PC-9 (cell line): ENCODE measurements at places on chromosomes 11 and 22. TPM values are rescaled to one million over a fixed set of nuclear protein-coding genes. Genes with fewer than 3 reads are reported as not detected.

- no peaks in the 10 kb centered on the region for H3K4me1 ChIP-seq
- DNase-seq = no peak
- H3K27ac ChIP-seq = no peak overlapping the region
- H3K36me3 ChIP-seq = no peaks in the 10 kb centered on the region
- H3K27me3 ChIP-seq = no peaks in the 10 kb centered on the region
Measured at GRCh38 chr11:36948460-36949127, 350.6 kb upstream of the RAG2 start.

DNA sequence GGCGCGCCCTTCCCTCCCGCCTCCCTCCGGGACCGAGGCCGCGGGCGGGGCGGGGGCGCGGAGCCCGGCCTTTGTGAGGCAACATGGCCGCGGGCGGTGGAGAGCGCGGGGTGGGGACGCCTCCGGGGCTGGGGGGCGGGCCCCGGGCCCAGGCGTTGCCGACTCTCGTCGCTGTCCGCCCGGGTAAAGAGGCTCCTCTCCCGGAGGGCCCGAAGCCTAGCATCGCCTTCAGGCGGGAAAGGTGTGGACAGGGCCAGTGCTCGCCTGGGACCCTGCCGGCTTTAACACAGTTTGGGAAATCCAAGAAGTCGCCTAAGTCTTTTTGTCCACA is 369 bp downstream of the DGCR8 start:
- peak overlapping the region; percentile 74 for H3K4me3 ChIP-seq
- H3K36me3 ChIP-seq = no peaks in the 10 kb centered on the region
- DNase-seq = no peak
- H3K27ac ChIP-seq = peak overlapping the region; percentile 50
- peaks cover 4% of the 10 kb centered on the region; the same call in 1 of the 2 replicates for H3K4me1 ChIP-seq
- no peaks in the 10 kb centered on the region for H3K27me3 ChIP-seq

DNA sequence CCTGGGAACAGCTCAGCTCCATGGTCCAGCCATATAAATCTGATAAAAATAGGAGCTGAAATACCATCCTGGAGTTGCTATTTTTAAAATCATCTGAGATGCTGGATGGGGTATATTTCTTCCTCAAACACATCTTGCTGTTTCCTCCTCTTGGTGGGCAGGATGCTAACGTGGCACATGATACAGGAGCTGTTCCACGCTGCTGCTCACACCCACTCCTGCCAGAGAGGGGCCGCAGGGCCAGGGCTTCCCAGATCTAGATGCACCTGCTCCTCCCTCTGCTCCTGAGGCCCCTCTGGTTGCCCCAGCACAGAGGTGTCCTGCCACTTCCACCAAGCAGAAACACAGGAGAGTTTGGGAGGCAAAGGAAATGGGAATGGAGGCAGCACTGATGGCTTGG is 3.3 kb upstream of the ST3GAL4 start:
- no peak for DNase-seq
- H3K27me3 ChIP-seq = no peaks in the 10 kb centered on the region
- H3K4me1 ChIP-seq = peaks cover 74% of the 10 kb centered on the region

DNA sequence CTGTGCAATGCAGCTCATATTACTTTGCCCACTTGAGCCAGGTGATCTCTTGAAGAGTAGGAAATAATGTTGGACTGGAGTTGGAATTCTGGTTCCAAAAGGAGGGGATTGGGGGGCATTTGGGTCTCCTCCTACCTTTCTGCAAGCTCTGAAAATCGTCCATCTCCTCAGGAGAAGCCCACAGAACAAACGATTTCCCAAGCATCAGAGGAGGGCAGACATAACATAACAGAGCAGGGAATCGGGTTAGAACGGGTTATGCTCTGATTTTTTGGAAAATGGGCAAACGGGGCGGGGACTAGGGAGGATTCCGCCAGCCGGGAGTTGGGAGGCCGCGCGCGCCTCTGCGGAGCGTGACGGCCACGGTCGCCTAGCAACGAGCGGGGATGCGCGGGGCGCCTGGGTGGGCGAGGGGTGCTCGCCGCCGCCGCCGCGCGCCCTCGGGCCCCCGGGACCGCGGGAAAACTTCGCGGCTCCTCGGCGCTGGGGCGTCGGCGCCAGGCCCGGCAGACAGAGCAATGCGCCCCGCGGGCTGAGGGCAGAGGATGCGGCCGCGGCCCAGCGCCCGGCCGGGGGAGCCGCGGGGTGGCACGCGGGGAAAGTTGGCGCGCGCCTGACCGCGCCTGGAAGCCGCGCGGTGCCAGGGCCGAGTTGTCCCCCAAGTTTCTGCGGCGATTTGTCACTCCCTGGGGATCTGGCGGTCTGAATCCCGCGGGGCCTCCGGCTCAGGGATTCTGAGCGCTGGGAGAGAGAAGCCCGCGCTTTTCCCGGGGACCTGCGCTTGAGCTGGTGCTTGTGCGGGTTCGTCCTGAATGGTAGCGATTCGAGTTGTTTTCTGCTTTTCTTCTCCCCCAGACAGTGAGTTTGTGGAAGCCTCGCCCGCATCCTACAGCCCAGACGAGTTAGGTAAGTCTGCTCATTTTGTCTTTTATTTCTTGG is 27.8 kb upstream of the AMOTL1 start:
- no peaks in the 10 kb centered on the region for H3K27me3 ChIP-seq
- no peak for DNase-seq
- H3K4me1 ChIP-seq = peaks cover 85% of the 10 kb centered on the region
- peak overlapping the region; percentile 93 for H3K4me3 ChIP-seq
- H3K36me3 ChIP-seq = no peaks in the 10 kb centered on the region

DNA sequence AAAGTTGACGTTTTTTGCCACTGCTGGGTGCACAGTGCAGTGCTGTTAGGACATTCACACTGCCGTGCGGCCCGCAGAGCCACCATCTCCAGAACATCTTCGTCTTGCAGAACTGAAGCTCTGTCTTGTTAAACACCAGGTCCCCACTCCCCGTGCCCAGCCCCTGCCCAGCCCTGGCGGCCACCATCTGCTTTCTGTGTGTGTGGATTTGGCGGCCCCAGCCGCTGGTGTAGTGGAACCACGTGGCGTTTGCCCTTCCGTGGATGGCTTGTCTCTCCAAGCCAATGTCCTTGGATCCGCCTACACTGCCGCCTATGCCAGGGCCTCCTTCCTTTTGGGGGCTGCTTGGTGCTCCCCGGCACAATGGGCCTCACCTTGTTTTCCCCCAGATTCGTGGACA is 8.2 kb upstream of the MUC5AC start:
- no peak overlapping the region for H3K27ac ChIP-seq
- H3K27me3 ChIP-seq = no peaks in the 10 kb centered on the region
- H3K4me1 ChIP-seq = peaks cover 41% of the 10 kb centered on the region
- DNase-seq = no peak
- H3K4me3 ChIP-seq = no peak overlapping the region
- no peaks in the 10 kb centered on the region for H3K36me3 ChIP-seq

- no peaks in the 10 kb centered on the region for H3K4me1 ChIP-seq
- no peak for DNase-seq
- H3K36me3 ChIP-seq = no peaks in the 10 kb centered on the region
- H3K4me3 ChIP-seq = no peak overlapping the region
Measured at GRCh38 chr11:72472765-72473164, 38.4 kb upstream of the CLPB start.

The SMIM35 gene
- total RNA-seq = not detected in 2 replicates

The KCNE3 gene
- 0.28 and 0.52 TPM in 2 replicates for total RNA-seq

The SAA1 gene
- 1.9 TPM in 1 of 2 replicates, not detected in the other for total RNA-seq

The AIFM3 gene
- total RNA-seq = 6.9 and 7.4 TPM in 2 replicates

The DYNC2H1 gene
- total RNA-seq = 11.2 and 12.2 TPM in 2 replicates
